ENCODE measurements at places on chromosomes 12 and 14. TPM values are rescaled to one million over a fixed set of nuclear protein-coding genes. Genes with fewer than 3 reads are reported as not detected.

Gene OSGEP
- 15.0 TPM for total RNA-seq

Gene CDCA4
- 44.4 TPM for total RNA-seq

Gene ZNF891
- total RNA-seq, result 1.6 TPM

Gene NPFF
- total RNA-seq, result not detected

Gene DPPA3
- not detected for total RNA-seq

Gene PLEKHG7
- not detected for total RNA-seq

Gene BIN2
- total RNA-seq, result not detected

Gene ISM2
- under 0.01 TPM for total RNA-seq

Gene INHBE
- 1.5 TPM for total RNA-seq

Gene ACRBP
- total RNA-seq, result 0.50 TPM

Gene OTUB2
- total RNA-seq, result 2.7 TPM

Gene SLIRP
- 117 TPM for total RNA-seq

Gene AQP6
- total RNA-seq, result not detected

Gene FAM90A1
- total RNA-seq, result not detected

Gene TMCC3
- total RNA-seq, result 11.4 TPM

Gene KCNJ8
- not detected for total RNA-seq

Gene SPRYD4
- 1.1 TPM for total RNA-seq

Gene ATP2A2
- total RNA-seq, result 234 TPM

Gene IQSEC3
- total RNA-seq, result under 0.01 TPM

Gene POTEG
- not detected for total RNA-seq

Gene TAS2R10
- not detected for total RNA-seq

Gene GPR137C
- total RNA-seq, result under 0.01 TPM

Gene EPYC
- total RNA-seq, result not detected

Gene KRT77
- not detected for total RNA-seq

Gene KRT79
- total RNA-seq, result 0.07 TPM

Gene SOX5
- total RNA-seq, result 0.07 TPM

Gene MANSC4
- total RNA-seq, result not detected

Gene RFX4
- not detected for total RNA-seq

Gene BDKRB2
- 4.8 TPM for total RNA-seq

Gene CACNA1C
- under 0.01 TPM for total RNA-seq

Gene NGB
- not detected for total RNA-seq

Gene SLC5A8
- not detected for total RNA-seq

Gene CNTN1
- 0.21 TPM for total RNA-seq

Gene CCDC177
- not detected for total RNA-seq

Gene SIX6
- total RNA-seq, result not detected

Gene RNF212B
- not detected for total RNA-seq

Gene TMEM229B
- total RNA-seq, result 4.8 TPM

Gene CDCA3
- 0.68 TPM for total RNA-seq

Gene DTX1
- not detected for total RNA-seq

Gene REC8
- 1.4 TPM for total RNA-seq

Gene CD27
- total RNA-seq, result not detected

Gene ANKS1B
- total RNA-seq, result 0.07 TPM

Gene AGAP2
- total RNA-seq, result 0.07 TPM

Gene KLHL28
- 18.7 TPM for total RNA-seq

Gene TAS2R8
- not detected for total RNA-seq

Gene ACOT6
- total RNA-seq, result not detected

Gene PIWIL1
- total RNA-seq, result not detected

Gene TBPL2
- total RNA-seq, result not detected

Gene AICDA
- total RNA-seq, result not detected

Gene TAS2R14
- total RNA-seq, result 0.68 TPM

All from nasal cavity respiratory epithelium epithelial cell of viscerocranial mucosa (primary cell).